Mesothelial cell of epicardium (in vitro differentiated cells): ENCODE measurements at places on chromosomes 5 and 9. TPM values are rescaled to one million over a fixed set of nuclear protein-coding genes. Genes with fewer than 3 reads are reported as not detected.

- no peak overlapping the region for H3K27ac ChIP-seq
- no peaks in the 10 kb centered on the region for H3K27me3 ChIP-seq
- peaks cover 3% of the 10 kb centered on the region for H3K4me1 ChIP-seq
Observed at GRCh38 chr5:159935946-159936345, 19.7 kb downstream of the ADRA1B start.

GRCh38 chr5:951940-952596 is 56.5 kb upstream of the NKD2 start:
- H3K4me3 ChIP-seq = no peak overlapping the region
- peak; percentile 36 for DNase-seq
- peaks cover 36% of the 10 kb centered on the region for H3K4me1 ChIP-seq
- no peak overlapping the region for H3K27ac ChIP-seq
- peaks cover 6% of the 10 kb centered on the region for H3K36me3 ChIP-seq

- H3K36me3 ChIP-seq = no peaks in the 10 kb centered on the region
- DNase-seq = no peak
- no peak overlapping the region for H3K27ac ChIP-seq
- peaks cover 16% of the 10 kb centered on the region for H3K4me1 ChIP-seq
- no peak overlapping the region for H3K4me3 ChIP-seq
Observed at GRCh38 chr5:158953929-158954534, 145.7 kb downstream of the EBF1 start.

DNA sequence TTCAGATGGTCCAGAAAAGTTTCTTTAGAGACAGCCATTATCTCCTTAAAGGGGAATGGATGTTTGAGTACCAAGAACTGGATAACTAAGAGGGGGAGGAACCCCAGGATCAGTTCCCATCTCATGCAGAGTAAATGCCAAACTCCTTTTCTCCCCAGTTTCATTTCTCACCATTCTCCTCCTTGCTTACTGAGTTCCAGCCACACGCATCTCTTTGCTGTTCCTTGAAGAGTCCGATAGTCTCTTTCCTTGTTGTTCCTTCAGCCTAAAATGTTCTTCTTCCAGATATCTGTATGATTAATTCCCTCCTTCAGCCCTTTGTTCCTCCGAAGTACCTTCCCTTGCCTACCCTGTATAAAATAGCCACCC is 30.0 kb downstream of the KDM4C start:
- no peaks in the 10 kb centered on the region for H3K27me3 ChIP-seq
- H3K4me1 ChIP-seq = peaks cover 9% of the 10 kb centered on the region
- H3K4me3 ChIP-seq = no peak overlapping the region
- no peak for DNase-seq
- no peak overlapping the region for H3K27ac ChIP-seq
- peaks cover 2% of the 10 kb centered on the region for H3K36me3 ChIP-seq

The F12 gene
- total RNA-seq = 2.1 to 2.7 TPM (median 2.3 TPM) in 3 replicates

The EGFLAM gene
- 6.8 to 7.1 TPM (median 7.1 TPM) in 3 replicates for total RNA-seq

- no peak for DNase-seq
- peaks cover 5% of the 10 kb centered on the region for H3K4me1 ChIP-seq
Observed at GRCh38 chr5:93477816-93478215, 103.2 kb downstream of the NR2F1-AS1 start.

The TMEM8B gene
- 44.4 to 47.9 TPM (median 45.0 TPM) in 3 replicates for total RNA-seq

The SPACA9 gene
- total RNA-seq = 5.5 to 5.8 TPM (median 5.7 TPM) in 3 replicates

- no peak for DNase-seq
- peaks cover 14% of the 10 kb centered on the region for H3K4me1 ChIP-seq
- peaks cover 1% of the 10 kb centered on the region for H3K36me3 ChIP-seq
- H3K27ac ChIP-seq = peak overlapping the region; percentile 10
- no peaks in the 10 kb centered on the region for H3K27me3 ChIP-seq
Observed at GRCh38 chr5:151459680-151460324, 12.4 kb downstream of the SLC36A1 start.

DNA sequence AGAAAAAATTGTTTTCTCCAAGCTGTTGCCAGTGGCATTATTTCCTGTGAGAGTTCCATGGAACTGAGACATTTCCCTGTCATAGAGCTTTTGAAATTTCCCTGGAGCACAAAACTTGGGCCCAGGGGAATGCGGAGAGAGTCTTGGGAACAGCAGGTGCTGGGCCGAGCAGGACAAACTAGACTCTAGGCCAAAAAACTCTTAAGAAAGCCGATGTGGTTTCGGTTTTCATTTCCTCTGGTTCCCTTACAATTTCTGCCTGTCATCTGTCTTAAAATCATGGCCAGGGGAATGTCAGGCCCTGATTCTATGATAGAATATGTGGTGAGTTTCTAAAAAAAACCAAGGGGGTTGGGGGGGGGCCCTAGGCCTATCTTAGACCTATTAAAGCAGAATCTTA is 4.6 kb downstream of the SLC35A4 start:
- no peak overlapping the region for H3K27ac ChIP-seq
- no peak for DNase-seq
- H3K36me3 ChIP-seq = peaks cover 16% of the 10 kb centered on the region
- H3K4me1 ChIP-seq = peaks cover 11% of the 10 kb centered on the region
- no peaks in the 10 kb centered on the region for H3K27me3 ChIP-seq

The LRRC19 gene
- not detected in 3 replicates for total RNA-seq

The ABO gene
- 2.0 to 3.2 TPM (median 2.3 TPM) in 3 replicates for total RNA-seq

DNA sequence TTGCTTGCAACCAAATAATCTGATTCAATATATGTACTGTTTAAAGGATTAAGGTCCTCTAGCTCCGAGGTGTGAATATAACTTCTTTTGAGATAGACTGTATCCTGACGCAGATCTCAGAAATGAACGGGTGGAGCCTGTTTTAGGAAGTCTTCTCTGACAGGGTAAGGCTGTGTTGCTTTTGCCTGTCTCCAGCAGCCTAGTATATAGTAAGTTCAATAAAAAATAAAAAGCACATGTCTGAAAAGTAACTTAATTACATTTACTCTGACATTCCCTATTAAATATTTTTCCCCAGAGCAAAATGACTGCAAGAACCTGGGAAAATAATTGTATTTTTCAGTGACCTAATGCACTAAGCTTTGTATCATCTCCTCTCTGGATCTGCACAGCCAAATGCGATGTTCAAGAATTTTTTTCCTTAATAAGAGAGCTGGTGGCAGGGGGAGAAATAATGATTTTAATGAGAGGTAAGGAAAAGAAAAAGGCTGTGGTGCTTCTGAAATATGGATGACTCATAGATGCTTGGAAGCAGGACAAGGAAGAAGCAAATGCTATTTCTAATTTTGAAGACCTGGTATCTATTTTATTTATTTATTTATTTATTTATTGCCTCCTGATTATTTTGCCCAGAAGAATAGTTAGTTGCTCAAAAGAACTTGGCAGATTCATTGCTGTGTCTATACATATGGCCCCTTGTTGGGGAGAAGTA is 7.3 kb downstream of the PPP3R2 start:
- peaks cover 2% of the 10 kb centered on the region for H3K4me1 ChIP-seq
- peaks cover 2% of the 10 kb centered on the region for H3K27me3 ChIP-seq
- no peak for DNase-seq
- H3K4me3 ChIP-seq = no peak overlapping the region

DNA sequence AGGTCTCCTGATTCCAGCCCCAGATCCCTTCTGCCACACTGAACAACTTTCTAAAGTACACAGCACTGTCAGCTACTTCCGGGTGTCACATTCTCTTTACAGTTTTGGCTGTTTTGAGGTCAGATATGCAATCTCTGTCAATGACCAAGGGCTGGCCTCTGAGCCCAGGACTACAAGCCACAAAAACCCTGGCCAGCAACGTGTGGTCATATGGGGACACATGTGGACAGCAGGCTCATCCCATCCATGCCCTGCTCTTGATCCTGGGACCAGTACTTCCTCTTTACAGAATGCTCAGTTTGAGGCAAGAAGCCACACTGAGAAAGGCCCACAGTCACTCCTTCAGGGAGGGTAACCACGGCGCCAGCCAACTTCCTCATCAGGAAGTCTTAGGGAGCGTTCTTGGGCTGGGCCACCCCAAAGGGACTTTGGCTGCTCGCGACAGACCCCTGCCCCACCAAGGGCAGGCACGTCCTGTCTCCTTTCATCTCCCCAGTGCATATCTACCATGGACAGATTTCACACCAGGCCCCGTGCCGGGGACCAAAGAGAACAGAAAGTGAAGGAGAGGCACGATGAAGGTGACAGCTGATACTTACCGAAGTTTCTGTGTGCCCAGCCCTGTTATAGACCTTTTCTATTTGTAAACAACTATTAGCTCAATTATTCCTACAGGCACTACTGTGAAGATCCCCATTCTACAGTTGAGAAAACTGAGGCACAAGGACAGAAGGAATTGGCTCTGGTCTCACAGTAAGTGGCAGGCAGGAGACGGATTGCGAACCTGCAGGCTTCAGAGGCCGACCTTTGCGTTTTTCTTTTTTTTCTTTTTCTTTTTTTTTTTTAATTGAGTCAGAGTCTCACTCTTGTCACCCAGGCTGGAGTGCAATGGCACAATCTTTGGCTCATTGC is 37.3 kb downstream of the STK10 start:
- no peak overlapping the region for H3K27ac ChIP-seq
- H3K27me3 ChIP-seq = no peaks in the 10 kb centered on the region
- peaks cover 3% of the 10 kb centered on the region for H3K4me1 ChIP-seq
- H3K36me3 ChIP-seq = peaks cover 4% of the 10 kb centered on the region
- no peak for DNase-seq

The LCN9 gene
- total RNA-seq = 0.97 to 1.7 TPM (median 1.4 TPM) in 3 replicates

GRCh38 chr5:144308906-144309670 is 138.4 kb downstream of the KCTD16 start:
- H3K36me3 ChIP-seq = no peaks in the 10 kb centered on the region
- H3K27me3 ChIP-seq = peaks cover 3% of the 10 kb centered on the region
- no peak overlapping the region for H3K4me3 ChIP-seq
- no peak overlapping the region for H3K27ac ChIP-seq
- peaks cover 33% of the 10 kb centered on the region for H3K4me1 ChIP-seq

GRCh38 chr5:68303754-68304420 is 88.3 kb downstream of the PIK3R1 start:
- peaks cover 12% of the 10 kb centered on the region for H3K36me3 ChIP-seq
- H3K27ac ChIP-seq = peak overlapping the region; percentile 73
- no peak overlapping the region for H3K4me3 ChIP-seq
- DNase-seq = no peak
- peaks cover 62% of the 10 kb centered on the region for H3K4me1 ChIP-seq
- H3K27me3 ChIP-seq = no peaks in the 10 kb centered on the region

DNA sequence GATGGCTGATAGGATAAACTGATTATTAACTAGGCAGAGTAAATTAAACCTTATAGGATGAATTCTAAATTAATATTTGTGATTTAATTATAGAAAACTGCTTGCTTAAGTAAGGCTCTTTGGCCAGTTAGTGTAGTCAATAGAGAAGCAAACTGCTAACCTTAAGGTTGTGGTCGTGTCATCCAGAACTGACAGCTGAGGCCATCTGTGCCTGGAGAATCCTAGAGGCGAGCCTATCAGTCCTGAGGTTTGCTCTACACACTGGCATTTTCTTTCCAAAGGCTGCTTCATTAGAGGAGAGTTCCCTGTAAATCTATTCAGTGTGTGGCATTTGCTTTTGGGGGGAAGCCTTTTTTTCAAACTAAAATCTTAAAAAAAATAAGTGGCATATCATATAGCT is 169.2 kb downstream of the MEF2C start:
- DNase-seq = no peak
- peaks cover 1% of the 10 kb centered on the region for H3K27me3 ChIP-seq
- H3K36me3 ChIP-seq = no peaks in the 10 kb centered on the region
- no peak overlapping the region for H3K27ac ChIP-seq
- H3K4me3 ChIP-seq = no peak overlapping the region

GRCh38 chr9:132645306-132645705 is 24.5 kb downstream of the DDX31 start:
- H3K27ac ChIP-seq = no peak overlapping the region
- H3K4me3 ChIP-seq = no peak overlapping the region
- H3K27me3 ChIP-seq = no peaks in the 10 kb centered on the region

DNA sequence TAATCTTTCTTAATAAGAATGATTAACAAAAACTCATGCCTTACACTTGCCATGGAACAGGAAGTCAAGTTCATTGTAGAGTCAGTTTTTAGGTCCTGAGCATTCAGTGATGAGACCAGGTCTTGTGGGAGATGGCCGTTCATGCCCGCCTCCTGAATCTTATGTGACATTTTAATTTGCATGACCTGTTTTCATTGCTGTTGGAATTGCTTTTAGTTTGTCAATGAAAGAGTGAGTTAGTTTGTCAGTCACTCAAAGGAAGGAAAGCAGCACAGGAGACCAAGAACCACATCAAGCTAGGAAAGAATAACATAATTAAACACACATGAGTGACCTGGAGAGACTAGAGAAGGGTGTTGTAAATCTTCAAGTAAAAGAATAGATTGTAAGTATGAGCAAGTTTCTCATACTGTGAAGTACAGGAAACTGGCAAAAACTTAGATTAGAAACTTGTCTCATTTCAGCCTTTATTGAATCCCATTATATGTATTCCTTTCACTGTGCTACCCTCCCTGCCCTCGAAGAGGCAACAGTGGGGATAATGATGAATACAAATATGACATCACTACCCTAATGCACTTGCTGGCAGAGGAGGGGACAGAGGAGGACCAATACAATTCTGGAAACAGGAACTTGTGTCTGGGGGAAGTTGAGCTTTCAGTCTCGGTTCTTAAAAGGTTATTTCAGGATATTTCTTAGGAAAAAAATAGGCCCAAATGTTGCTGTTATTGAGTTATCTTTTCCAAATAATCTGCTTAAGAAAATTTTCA is 64.3 kb upstream of the C6 start:
- H3K27me3 ChIP-seq = peaks cover 7% of the 10 kb centered on the region
- no peaks in the 10 kb centered on the region for H3K4me1 ChIP-seq
- H3K27ac ChIP-seq = no peak overlapping the region
- H3K36me3 ChIP-seq = no peaks in the 10 kb centered on the region
- DNase-seq = no peak

- peaks cover 11% of the 10 kb centered on the region for H3K36me3 ChIP-seq
- no peak for DNase-seq
- peak overlapping the region; percentile 42 for H3K4me3 ChIP-seq
- H3K4me1 ChIP-seq = peaks cover 31% of the 10 kb centered on the region
- peak overlapping the region; percentile 98 for H3K27ac ChIP-seq
Observed at GRCh38 chr5:151740958-151741373, 17.5 kb downstream of the ATOX1 start.

The DOLPP1 gene
- total RNA-seq = 16.9 to 21.5 TPM (median 20.0 TPM) in 3 replicates

- H3K4me1 ChIP-seq = peaks cover 9% of the 10 kb centered on the region
- no peak for DNase-seq
- no peaks in the 10 kb centered on the region for H3K27me3 ChIP-seq
- H3K36me3 ChIP-seq = no peaks in the 10 kb centered on the region
- H3K4me3 ChIP-seq = no peak overlapping the region
Observed at GRCh38 chr5:69335341-69335935, 2.8 kb upstream of the CCDC125 start.

- H3K27me3 ChIP-seq = peaks cover 82% of the 10 kb centered on the region
- no peak overlapping the region for H3K4me3 ChIP-seq
- no peaks in the 10 kb centered on the region for H3K36me3 ChIP-seq
- no peak overlapping the region for H3K27ac ChIP-seq
- no peak for DNase-seq
- no peaks in the 10 kb centered on the region for H3K4me1 ChIP-seq
Observed at GRCh38 chr9:112921549-112921948, 30.9 kb upstream of the SLC46A2 start.

DNA sequence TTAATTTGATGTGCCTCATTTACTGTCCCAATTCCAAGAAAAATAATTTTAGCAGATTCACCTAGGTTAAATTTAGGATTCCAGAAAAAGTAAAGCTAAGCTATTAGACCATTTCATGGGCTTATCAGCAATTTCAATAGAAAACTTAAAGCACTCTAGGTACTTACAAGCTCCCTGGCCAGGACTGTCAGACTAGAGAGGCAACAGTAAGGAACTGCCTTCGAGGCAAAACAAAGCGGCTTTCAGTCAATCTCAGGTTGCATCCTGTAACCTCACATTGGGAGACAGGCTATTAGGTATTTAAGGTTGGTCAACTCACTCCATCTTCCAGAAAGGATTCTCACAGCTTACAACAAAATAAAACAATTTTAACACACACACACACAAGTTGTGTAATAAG is 48.7 kb upstream of the FSD1L start:
- peaks cover 6% of the 10 kb centered on the region for H3K4me1 ChIP-seq
- H3K4me3 ChIP-seq = no peak overlapping the region
- DNase-seq = no peak
